ENCODE measurements at places on chromosomes 1 and 21.
A peak's percentile ranks its signal among the peaks of the same experiment; 100 is the strongest.

- peak; percentile 44 for DNase-seq
Measured at GRCh38 chr21:44965251-44966022, 25.6 kb downstream of the SLX9 start.

DNA sequence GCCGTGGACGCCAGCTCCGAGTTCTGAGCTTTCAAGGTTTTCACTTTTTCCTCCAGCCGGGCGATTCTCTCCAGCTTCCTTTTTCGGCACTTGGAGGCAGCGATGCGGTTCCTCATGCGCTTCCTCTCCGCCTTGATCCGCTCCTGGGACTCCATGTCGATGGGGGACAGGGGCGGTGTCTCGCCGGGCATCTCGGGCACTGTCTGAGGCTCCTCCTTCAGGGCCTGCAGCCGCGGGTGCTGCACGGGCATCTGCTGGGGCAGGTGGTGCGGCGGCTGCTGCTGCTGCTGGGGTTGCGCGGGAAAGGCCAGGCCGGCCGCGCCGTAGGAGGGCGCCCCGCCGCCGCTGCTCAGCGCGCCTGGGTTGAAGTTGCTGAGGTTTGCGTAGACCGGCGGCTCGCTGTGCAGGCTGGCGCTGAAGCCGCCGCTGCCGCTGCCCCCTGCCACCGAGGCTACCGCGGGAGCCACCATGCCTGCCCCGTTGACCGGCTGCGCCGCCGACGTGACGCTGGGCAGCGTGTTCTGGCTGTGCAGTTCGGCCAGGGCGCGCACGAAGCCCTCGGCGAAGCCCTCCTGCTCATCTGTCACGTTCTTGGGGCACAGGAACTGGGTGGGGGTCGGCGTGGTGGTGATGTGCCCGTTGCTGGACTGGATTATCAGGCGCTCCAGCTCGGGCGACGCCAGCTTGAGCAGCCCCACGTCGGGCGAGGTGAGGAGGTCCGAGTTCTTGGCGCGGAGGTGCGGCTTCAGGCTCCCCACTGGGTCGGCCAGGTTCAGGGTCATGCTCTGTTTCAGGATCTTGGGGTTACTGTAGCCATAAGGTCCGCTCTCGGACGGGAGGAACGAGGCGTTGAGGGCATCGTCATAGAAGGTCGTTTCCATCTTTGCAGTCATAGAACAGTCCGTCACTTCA is 1.4 kb downstream of the JUN start:
- peak; percentile 67 for DNase-seq

- DNase-seq: peak; percentile 81
Measured at GRCh38 chr1:27395441-27396195, 3.2 kb downstream of the GPR3 start.

GRCh38 chr1:222275729-222276465 is 272.0 kb downstream of the HHIPL2 start:
- no peak for DNase-seq

DNA sequence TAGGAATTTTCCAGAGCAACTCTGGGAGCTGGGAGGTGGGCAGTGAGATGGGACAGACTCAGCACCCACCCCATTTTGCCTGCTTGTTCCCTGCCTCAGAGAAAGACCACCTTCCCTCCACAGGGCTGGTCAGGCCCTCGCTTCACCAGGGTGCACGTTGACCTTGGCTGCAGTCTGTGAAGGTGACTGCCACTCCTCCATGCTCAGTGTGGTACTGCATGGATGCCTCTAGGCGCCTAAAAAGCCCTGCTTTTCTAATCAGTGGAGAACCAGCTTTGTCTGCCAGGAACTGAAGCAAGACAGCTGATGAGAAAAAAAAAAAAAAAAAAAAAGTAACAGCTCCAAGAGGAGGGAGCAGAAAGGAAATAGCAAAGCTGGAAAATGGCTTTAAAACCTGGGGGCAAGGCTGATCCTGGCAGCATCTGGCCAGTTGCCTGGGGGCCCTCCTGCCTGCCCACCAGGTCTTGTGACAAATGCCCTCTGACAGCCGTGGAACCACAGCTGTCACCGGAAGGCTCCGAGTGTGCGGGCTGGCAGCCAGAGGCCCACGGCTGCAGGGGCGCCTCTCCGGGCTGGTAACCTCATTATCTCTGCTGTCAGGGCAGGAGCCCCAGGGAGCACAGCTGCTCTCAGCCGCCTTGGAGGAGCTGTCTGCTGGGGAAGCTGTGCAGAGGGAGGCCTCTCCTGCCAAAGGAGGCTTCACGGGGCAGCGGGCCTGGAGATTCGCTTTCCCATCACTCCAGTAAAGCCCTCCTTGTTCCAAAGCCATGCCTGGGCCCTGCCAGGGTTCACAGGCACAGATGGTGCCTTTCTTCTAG is 13.7 kb downstream of the KIAA1614 start:
- no peak for DNase-seq

- no peak for DNase-seq
Measured at GRCh38 chr21:45865106-45865835, 116.3 kb upstream of the COL6A1 start.

DNA sequence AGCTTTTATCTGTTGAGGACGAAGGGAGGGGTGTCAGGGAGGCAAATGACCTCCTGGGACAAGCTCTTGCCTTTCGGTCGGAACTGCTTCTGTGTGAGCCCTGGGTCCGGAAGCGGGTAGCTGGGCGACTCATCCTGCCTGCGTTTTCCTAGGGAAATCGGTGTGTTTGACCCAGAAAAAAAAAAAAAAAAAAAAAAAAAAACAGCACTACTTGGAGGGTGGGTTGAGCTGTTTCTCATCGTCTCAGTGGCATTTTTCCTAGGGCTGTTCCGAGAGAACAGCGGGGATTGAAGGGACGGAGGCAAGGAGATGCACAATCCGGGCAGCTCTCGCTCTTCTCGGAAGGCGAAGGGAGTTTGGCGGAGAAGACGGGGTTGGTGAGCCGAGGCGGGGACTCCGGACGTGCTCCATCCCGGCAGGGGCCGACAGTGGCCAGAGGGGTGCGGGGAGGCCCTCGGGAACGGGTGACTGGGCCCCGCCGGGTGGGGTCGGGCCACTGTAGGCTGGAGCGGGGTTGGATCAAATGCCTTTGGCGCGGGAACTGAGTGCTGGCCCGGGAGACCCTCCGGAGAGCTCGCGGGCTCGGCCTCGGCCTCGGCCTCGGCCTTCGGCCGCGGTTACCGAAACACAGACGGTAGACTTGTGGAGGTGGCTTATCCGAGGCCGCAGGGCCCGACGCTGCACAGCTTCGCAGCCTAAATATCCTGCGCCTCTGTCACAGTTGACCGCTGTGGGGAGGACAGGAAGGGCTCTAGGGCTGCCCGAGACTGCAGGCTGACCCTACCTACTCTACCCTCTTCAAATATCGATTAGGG is 2.4 kb upstream of the BARHL2 start:
- DNase-seq: no peak

GRCh38 chr21:41953831-41954653 is at the start of gene C2CD2:
C2CD2 (minus strand) TSS chr21:41954018; CDS start chr21:41953648, 370 bp downstream.
- DNase-seq: peak; percentile 3

- peak; percentile 85 for DNase-seq
Measured at GRCh38 chr1:89757532-89757931, 63.3 kb upstream of the LRRC8D start.

DNA sequence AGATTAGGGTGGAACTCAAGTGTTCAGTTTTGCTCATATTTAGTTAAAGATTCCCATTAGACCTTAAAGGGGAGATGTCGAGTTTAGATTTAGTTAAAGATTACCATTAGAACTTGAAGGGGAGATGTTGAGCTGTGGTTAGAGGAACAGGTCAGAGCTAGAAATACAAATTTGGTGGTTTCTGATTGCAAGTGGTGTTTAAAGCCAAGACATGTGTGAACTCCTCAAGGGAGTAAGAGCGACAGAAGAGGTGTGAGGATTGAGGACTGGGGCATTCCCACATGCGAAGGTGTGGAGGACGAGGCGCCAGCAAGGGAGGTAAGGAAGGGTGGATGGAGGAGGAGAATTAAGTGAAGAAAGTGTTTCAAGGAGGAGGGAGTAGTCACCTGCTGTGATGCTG is 168.6 kb downstream of the IER5 start:
- no peak for DNase-seq

DNA sequence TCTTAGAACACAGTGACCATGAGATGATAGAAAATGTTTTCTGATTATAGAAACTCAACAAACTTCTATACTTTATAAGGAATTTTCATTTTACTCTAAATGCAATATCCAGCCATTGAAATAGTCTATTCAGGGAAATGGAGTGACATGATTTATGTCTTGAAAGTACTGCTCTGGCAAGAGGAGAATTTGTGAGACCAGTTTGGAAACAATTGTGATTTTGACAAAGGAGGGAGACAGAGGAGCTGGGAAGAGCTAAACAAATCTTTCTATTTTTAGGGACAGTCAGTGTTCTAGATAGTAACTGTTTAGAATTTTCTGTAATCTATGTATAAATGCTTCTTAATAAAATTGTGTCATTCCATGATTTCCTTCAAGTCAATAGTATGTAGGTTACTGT is 252.3 kb downstream of the FMN2 start:
- no peak for DNase-seq

- DNase-seq: no peak
Measured at GRCh38 chr21:33561373-33561772, 18.5 kb downstream of the SON start.

- DNase-seq: no peak
Measured at GRCh38 chr1:51575406-51576084, 41.3 kb upstream of the OSBPL9 start.

- DNase-seq: no peak
Measured at GRCh38 chr1:206754011-206754410, 16.6 kb upstream of the IL19 start.

DNA sequence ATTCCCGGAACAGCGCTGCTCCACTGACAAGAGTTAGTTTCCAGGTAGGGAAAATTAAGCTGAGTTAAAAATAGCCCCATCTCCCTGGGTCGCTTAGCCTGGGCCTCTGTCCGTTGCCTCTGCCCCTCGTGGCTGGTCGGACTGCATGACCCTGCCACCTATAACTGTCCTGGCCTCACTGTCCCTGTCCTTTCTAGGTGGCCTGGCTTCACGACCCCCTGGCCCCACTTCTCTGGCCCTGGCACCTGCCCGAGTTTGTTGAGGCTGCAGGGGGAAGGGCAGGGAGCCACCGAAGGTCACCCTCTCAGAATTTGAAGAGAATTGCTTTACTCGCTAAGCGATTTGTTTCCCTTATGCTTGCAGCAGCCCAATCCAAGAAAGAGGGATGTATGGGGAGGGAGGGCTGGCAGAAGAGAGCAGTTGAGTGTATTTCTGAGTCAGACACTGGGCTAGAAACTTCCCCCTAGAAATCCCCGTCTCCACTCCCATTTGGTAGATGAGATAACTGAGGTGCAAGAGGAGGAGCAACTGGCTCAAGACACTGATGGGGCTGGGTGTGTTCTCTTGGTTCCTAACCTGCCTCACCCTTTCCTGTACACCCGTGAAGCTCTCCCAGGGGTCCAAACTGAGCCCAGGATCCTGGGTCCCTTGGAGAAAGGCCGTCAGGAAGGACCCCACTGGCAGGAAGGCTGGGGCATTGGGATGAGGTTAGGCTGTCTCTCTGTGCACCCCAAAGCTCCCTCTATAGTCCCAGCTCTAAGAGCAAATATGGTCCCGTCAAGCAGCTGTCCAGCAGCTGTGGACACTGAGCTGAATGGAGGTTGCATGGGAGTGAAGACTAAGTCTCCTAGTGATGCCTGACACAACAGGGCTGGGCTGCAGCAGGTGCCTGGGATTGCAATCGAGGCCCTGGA is 2.9 kb upstream of the EDN2 start:
- DNase-seq: peak; percentile 49

GRCh38 chr1:74673351-74674111 is at the start of gene ERICH3:
ERICH3 (minus strand) TSS chr1:74673792; CDS start chr1:74673519, 273 bp downstream.
- no peak for DNase-seq

Data from activated CD4-positive, alpha-beta T cell treated with anti-CD3 and anti-CD28 coated beads, Interleukin-2, Interleukin-4, amounts not matched to agents 100 ng/mL and 50 ng/mL, durations not matched to agents 16 hours and 8 hours (primary cell).